Dermis microvascular lymphatic vessel endothelial cell (primary cell): ENCODE measurements at places on chromosomes 3 and 15. TPM values are rescaled to one million over a fixed set of nuclear protein-coding genes. Genes with fewer than 3 reads are reported as not detected.

DNA sequence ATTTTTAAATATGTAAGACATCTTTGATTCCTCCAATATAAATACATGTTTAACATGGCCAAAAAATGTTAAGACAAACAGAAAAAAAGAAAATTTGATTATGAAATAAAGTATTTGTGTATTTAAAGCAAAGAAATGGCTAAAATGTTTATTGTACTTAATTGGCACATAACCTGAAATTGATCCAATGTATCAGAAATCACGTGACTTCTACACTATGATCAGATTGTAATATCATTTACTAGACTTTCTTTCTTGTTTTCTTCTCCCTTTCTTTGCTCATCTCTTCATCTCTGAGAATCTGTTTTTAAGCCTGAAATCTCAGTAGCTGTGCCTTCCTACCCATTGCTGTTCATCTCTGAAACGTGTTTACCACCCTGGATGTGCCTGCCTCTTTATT is 420.3 kb downstream of the RSL24D1 start:
- no peak for DNase-seq

The CCR1 gene
- not detected in 2 replicates for total RNA-seq

DNA sequence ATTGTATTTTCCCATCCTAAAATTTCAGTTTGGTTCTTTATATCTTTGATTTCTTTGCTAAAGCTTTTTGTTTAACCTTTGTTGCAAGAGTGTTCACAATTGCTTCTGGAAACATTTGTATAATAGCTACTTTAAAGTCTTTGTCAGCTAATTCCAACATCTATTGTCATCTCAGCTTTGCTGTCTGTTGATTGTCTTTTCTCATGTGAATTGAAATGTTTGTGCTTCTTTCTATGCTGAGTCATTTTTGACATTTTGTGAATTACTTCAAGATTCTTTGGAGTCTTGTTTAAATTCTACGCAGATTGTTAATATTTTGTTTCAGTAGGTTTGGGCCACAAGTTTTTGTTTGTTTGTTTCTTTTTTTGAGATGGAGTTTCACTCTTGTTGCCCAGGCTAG is 73.2 kb downstream of the SUCNR1 start:
- DNase-seq: no peak

DNA sequence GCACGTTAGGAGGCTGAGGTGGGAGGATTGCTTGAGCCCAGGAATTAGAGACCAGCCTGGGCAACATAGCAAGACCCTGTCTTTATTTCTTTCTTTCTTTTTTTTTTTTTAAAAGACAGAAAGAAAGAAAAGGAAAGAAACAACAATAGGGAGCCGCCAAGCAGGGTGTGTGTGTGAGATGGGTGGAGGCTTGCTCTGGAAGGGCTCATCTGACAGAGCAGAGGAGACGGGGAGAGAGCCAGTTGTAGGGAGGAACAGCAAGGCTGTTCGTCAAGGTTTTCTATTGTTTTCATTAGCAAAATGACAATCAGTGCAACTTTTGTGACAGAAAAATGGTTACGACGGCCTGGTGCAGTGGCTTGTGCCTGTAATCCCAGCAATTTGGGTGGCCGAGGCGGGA is 69.3 kb downstream of the CDC25A start:
- DNase-seq: no peak

- no peak for DNase-seq
Measured at GRCh38 chr15:31336593-31337295, 10.1 kb downstream of the KLF13 start.

DNA sequence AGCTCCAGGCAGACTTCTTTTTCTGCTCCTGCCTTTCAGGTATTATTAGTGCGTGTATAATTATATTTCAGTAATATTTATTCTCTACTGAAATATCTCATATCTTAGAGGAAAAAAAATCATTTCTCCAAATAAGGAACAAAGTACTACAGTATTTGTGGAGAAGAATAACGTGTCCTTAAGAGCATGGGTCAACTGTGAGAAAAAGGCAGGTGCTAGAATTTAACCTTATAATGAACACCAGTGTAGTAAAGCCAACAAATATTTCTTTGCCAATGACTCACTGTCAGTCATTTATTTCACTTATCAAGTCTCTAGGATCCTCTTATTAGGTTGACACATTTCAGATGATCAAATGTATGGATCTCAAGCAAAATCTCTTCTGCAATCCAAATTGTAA is 183.4 kb downstream of the GREM1 start:
- no peak for DNase-seq

- DNase-seq: no peak
Measured at GRCh38 chr3:181739628-181740027, 27.9 kb downstream of the SOX2 start.

The NEK11 gene
- 1.7 and 2.3 TPM in 2 replicates for total RNA-seq

DNA sequence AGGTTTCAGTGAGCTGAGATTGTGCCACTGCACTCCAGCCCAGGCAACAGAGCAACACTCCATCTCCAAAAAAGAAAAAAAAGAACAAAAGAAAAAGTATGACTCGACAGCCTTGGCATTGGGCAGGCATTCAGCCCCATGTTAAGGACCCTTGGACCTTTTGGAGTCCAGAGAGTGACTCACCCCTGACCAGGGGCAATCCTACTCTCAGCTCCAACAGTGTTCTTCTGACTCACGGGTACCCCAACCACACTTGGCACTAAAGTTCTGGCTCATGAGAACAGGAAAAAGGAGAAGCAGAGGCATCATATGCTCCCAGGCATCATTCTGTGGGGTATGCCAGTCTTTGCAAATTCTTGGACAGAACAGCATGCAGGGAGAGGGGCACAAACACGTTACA is 252.4 kb upstream of the HES1 start:
- no peak for DNase-seq

The IQCH gene
- 1.0 and 1.1 TPM in 2 replicates for total RNA-seq

The SERPINI2 gene
- total RNA-seq: not detected in 2 replicates

- peak; percentile 92 for DNase-seq
Measured at GRCh38 chr3:128549283-128550112, 56.5 kb upstream of the GATA2 start.

The NANOGP8 gene
- total RNA-seq: not detected in 2 replicates

- DNase-seq: peak; percentile 93
Measured at GRCh38 chr15:98727115-98728040, 79.0 kb downstream of the IGF1R start.

The AP2M1 gene
- 379 and 607 TPM in 2 replicates for total RNA-seq

DNA sequence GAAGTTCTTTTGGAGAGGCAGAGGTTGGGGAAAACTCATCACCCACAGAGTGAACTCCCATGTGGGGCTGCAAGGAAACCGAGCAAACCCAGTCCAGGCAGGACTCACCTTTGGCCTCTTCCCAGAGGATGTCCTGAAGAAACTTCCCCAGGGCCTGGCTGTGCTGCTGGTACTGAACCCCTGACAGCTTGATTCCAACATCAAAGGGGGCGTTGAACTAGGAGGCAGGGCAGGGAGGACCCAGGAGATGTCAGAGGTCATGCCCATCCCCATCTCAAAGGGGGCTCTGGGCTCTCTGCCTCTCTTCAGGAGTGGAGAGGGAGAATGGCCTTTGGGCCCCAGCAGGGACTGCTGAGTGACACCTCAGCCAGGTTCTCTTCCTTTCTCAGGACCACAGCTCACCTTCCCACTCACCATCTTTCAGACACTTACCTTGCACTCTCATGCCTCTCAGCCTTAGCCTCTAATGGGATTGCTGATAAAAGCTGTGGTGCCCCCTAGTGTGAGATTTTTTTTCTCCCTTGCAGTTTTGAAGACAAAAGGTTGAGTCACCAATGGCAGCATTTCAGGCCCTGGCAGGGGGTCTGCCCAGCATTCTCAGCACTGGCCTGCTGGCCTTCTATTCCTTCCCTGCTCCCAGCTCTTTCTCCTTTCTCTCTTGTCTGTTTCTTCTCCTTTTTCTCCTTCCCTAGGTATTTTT is 6.0 kb downstream of the GHRL start:
- DNase-seq: peak; percentile 89

DNA sequence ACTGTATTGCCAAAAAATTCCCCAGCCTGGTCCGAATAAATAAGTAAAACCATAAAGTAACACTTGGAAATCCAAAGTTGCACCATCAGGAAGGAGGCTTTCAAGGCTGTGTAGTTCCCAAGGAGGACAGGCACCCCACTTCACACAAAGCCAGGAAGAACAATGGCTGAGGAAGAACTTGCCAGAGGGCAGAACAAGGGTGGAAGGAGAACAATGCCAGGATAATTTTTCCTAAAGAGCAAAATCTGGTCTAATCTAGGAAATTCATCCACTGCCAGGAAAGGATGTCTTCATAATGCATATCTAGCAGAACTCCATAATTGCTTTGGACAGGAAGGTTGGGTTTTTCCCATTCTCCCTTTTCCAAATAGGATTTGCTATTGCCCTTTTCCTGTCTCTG is 15.7 kb upstream of the ARID3B start:
- peak; percentile 65 for DNase-seq

DNA sequence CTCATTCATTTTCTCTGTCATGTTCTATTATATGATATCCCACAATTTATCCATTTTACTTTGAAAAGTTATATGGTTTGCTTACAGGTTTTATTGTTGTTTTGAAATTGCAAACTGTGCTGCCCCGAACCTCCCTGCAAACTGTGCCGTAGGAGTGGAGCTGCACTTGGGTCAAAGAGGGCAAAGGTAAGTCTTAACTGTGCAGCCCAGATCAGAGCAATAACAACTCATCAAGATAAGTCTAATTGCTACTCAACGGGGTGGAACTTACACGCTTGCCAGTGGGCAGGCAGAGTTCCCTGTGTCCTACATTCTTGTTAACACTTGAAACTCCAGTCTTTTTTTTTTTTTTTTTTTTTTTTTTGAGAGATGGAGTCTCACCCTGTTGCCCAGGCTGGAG is 33.2 kb downstream of the ZDHHC19 start:
- no peak for DNase-seq

- DNase-seq: no peak
Measured at GRCh38 chr3:103730744-103731143, 1295.9 kb downstream of the ZPLD1 start.

- no peak for DNase-seq
Measured at GRCh38 chr15:61138156-61138555, 90.9 kb downstream of the RORA start.

- no peak for DNase-seq
Measured at GRCh38 chr15:48609486-48609885, 36.0 kb downstream of the FBN1 start.

DNA sequence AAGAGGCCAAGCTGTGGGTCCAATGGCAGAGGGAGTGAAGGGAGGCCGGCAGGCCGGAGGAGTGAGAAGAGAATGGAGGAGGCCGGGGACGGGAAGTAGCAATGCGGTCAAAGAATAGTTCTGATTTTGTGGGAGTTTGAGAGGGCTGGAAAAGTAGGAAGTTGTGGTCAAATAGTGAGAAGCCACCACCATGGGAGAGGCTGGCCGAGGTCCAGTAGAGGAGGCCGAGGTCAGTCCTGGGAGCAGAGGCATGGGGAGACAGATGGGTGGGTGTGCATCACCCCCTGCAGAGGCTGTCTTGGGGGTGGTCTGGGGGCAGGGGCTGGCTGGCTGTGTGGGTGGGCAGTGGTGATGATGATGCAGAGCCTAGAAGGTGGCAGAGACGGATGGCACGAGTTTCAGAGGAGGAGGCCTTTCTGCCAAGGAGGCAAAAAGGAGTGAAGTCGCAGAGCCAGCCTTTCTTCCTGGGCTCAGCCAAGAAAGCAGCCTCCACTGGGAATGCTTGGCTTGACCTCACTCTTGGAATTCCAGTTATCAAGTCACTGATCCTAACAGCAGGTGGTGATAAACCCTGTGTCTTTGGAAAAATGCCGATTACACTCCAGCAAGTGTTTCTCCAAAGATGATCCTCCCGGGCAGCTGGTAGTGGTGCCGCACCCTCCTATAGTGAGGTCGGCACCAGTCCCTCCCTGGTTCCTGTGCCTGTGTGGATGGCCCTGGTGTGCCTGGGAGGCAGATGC is 57.3 kb downstream of the ARNT2 start:
- no peak for DNase-seq

The PARP14 gene
- 64.2 and 64.8 TPM in 2 replicates for total RNA-seq

DNA sequence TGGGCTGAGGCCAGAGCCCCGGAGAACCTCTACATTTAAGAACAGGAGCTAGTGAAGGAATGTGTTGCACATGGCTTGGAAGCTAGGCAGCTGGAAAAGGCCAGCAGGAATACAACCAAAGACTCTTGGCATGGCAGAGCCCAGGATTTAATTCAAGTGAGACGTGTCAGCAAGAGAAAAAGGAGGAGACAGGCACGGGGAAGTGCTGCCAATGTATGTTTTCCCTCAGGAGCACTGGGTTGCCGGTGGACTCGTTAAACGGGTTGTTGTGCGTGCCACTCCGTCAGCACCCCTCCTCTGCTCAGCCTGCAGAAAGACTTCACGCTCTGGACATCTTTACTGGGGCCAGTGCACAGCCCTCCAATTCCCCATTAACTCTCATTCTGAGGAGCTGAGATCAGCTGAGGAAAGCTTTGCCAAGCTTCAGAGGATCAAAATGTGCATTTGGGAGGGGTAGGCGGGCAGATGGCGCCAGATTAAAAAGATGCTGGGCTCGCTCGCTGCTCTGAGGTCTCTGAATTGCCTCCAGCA is 103.7 kb downstream of the PDZRN3 start:
- no peak for DNase-seq

GRCh38 chr3:75237477-75237876 is 426.7 kb upstream of the FRG2C start:
- DNase-seq: no peak

GRCh38 chr15:58393241-58393662 is 38.5 kb upstream of the LIPC start:
- no peak for DNase-seq
